AML-193 (cell line): ENCODE measurements at places on chromosomes 2 and 18.

- DNase-seq, result no peak
Observed at GRCh38 chr2:232211743-232212686, 166.5 kb upstream of the ALPP start.

DNA sequence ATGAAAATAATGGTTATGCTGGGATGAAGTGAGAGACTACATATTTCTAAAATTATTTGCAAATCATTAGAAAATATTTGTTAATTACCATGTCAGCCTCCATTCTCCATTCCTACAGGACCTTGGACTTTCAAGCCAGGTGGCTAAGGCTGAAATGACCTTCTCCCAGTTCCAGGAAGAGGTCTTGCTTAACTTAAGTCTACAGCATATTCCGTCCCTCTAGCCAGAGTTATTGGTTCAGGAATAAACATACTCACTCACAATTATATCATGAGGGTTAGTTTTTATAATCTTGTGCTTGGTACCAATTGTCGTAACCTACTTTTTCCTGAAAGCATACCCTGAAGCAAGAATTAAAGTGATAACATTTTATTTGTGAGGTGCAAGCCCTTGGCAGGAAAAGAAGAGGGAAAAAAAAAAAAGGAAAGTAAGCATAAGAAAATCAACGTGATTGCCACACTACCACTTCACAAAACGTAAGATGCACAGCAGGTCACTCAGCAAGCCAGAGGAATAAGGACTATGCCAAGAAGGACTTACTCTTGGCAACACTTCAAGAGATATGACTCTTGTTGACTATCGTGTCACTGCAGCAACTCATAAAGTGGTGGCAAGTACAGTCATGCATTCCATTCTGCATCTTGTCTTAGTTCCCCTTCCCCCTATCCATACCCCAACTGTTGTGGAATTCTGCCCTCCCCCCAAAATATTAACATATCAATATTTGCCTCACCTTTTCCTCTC lies 479.1 kb downstream of the MBD2 start:
- no peak for DNase-seq

GRCh38 chr18:58223717-58224424 lies 179.8 kb downstream of the NEDD4L start:
- no peak for DNase-seq

DNA sequence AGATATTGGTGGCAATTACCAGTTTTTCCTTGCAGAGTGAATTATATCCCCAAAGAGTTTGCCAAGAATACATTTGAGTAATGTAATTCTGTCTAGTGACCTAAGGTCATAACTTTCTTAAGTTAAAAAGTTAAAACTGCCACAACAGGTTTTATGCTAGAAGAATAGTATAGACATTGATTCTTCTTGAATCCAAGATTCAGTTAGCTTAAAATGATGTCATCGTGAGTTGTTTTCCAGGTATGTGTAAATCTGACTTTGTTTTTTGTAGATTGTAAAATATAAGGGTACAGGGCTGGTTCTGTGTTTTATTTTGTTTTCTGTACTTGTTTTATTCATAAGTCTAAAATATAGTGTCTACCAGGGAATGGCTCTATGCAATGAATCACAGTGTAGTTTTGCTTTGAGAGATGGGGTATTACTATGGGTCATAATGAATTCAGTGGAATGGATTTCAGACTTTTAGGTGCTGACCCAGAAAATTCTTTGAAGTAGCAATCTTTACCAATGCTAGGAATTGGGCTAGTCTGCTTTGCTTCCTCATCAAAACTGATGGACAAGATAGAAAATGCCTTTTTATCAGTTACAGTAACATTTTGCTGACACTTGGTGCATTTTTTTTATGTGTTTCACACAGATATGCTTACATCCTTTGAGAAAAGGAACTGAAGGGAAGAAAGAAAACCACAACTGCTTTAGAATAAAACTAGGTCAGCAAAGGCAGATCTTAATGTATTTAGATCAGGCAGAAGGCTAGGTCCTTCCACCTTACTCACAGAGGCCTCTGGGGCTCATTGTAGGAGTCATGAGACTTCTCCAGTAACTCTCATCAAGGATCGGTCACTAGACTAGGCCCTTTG lies 20.8 kb upstream of the MGAT5 start:
- DNase-seq, result peak; percentile 62

DNA sequence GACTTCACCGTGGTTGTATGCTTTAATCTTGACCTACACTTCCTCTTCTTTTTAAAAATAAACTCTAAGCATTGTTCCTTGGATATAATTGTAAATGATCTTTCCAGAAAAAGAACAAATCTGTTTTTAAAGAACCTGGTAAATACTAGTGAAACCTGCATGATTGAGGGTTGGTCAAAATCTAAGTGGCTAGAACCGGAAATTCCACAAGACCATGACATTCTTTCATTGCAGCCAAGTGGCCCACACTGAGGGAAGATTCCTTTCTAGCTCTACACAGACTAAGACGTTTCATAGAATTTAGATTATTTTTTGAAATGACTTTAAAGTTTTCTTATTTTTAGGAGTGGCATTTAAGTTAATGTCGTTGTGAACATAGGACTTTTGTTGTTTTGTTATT lies 356.7 kb downstream of the NYAP2 start:
- no peak for DNase-seq

GRCh38 chr2:191631754-191632153 lies 46.2 kb upstream of the NABP1 start:
- DNase-seq, result peak; percentile 75

GRCh38 chr2:38947241-38948239 lies 57.9 kb downstream of the ARHGEF33 start:
- DNase-seq, result peak; percentile 67

DNA sequence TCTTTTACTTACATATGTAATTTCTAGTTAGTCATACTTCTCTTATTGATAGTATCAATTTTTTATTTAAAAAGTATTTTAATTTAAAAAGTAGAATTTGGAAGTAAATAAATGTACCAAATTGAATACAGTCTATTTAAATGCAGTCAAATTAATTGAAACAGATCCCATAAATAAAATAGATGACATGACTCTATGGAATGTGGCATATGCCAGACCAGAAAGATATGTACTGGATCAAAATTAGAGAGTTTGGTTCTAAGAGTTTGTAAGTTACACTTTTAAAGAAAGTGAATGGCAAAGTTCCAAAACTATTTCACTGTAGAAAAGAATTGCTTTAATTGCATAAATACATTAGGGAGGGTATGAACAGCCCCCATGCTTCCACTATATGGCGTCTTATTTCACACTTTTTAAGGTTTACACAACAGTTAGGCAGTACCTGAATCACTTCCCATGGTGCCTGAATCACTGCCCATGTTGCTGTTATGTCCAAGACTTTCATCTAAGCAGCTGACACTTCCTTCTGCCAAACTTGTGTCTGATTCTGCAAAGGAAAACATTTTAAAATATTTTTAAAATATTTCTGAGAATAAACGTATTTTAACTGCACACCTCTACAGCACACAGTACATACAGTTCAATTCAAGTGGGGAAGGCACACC lies 25.2 kb downstream of the IFIH1 start:
- no peak for DNase-seq

DNA sequence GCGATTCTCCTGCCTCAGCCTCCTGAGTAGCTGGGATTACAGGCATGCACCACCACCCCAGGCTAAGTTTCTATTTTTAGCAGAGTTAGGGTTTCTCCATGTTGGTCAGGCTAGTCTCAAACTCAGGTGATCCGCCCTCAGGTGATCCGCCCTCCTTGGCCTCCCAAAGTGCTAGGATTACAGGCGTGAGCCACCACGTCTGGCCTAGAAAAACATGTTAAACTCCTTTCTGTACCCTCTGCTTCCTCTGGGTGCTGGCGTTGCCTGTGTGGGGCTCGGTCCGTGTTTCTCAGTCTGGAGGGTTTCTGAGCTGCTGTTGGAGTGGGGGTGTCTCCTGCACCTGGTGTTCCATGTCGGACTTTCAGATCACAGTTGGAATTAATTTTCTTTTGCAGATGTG lies 17.9 kb downstream of the LDLRAD4 start:
- no peak for DNase-seq

- DNase-seq, result no peak
Observed at GRCh38 chr2:34003795-34004194, 404.7 kb upstream of the FAM98A start.

DNA sequence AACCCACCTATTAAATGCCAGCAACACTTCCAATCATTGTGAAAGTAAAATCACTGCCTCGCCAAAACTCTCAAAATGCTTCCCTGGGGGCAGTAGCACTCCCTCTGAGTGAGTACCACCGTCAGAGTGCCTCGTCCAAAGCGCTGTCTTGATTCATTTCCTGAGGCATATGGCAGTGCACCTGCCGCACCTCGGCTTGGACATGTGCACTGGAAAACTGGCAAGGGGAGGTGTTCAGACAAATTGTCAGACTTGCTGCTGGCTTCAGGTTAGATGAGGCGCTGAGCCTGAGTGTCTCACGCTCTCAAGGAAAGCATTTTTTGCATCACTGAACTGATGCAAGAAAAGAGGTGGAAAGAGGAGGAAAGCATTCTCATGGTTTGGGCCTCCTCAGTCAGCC lies 132.8 kb downstream of the ATL2 start:
- DNase-seq, result no peak

DNA sequence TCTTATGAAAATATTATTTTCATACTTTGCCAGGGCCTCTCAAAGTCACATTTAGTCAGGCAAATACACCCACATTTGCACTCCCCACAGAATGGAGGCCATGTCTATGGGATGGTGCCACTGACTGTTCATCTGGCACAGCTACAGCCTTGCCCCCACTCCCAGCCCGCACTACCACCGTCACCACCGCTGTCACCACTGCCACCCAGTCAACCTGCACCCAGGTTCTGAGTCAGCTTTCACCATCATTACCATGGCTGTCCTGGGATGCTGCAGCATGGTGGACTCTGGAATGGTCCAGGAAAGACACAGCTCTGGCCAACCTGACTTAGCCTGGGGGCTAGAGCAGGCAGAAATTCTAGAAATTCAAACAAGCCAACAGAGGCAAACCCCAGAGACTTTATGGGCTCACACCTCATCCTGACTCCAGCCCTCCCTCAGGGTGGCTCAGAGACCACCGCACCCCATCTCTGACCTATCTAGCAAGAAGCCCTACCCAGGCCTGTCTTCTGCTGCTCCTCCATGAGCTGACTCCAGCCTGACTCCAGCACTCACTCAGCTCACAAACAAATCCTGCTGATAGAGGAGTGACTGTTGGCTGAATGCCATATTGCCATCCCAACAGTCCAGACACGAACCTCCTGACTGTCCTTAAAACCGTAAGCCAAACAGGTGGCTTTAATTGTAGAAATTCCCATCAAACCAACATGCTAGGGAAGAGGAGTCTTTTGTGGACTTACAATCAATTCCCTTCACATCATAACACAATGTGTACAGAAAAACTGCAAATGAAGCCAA lies 28.0 kb downstream of the DNER start:
- DNase-seq, result no peak

- no peak for DNase-seq
Observed at GRCh38 chr2:185796758-185797157, 58.2 kb downstream of the FSIP2 start.

DNA sequence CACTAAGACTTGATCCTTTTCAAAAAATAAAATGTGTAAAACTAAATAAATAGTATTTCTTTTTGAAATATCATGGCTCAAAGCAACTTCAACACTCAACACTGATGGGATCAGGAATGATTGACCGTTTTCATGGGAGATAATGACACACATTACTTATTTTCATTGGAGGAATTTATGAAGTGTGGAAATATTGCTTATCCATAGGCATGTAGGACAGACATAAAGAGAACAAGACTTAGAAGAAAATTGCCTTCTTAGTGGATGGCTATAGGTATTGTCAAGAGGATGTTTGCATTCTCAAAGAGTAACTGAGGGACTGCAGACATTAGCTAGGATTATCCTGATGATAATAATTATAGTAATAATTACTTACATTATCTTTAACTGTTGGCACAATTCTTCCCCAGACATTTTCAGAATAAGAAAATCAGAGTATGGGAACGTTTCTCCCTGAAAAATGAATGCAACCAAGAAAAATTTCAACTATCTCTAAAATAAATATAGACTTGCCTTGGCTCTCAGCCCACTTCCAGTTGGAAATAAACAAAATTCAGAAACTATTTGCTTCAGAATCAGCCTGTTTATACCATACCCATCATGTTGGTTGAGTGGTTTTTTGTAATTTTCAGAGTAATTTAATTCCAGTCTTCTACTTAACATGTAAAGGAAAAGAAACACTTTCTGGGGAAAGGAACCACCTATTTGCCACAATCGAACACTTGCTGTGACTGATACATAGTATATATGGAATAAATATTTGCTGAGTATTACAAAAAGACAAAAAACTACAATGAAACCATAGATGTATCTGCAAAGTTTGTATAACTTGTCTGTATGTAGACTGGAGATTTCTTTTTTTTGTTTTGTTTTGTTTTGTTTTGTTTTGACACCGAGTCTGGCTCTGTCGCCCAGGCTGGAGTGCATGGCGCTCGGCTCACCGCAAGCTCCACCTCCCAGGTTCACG lies 165.7 kb downstream of the TMX3 start:
- no peak for DNase-seq

DNA sequence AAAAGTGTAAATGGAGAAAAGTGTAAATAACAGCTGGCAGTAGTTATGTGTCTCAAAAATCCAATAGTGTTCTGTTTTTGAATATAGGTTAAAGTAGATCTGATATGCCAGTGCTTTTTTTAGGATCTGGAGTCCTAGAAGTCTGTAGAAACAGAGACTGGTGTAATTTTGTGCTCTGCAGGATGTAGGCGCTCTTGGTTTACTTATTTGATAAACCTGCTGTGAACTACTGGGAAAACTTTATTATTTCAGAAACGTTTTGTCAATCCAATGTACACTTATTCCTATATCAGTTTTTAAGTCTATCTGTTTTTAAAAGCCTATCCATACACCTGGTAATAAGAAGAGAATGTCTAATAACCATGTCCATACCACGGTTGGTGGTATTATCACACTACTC lies 530.8 kb upstream of the ZNF804A start:
- DNase-seq, result no peak

DNA sequence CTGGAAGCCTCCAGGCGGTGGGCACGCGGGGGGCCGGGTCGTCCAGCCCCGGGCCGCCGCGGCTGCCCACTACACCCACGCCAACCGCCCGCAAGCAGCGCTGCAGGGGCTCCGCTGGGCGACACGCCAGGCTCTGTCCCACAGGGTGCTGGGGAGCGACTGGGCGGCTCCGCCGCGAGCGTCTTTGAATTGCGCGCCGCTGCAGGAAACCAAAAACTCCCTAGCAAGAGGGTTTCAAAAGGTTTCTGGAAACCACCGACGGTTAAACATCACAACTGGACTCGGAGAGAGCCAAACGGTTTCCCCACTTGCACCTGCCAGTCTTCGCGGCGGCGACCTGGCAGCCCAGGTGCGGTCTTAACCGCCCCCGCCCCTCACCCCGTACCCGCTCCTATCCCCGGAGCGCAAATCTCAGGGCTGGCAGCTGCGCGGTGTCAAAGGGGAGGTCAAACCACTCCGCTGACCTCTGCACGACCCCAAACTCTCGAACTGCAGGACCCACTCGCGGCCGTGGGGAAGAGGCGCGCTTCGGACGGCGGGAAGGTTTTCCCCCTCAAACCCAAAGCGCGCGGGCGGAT lies 1.0 kb downstream of the CXCR4 start:
- DNase-seq, result no peak

- DNase-seq, result no peak
Observed at GRCh38 chr18:7626922-7627440, 59.9 kb downstream of the PTPRM start.

GRCh38 chr18:519019-519879 lies 18.7 kb upstream of the COLEC12 start:
- DNase-seq, result peak; percentile 27
